ENCODE measurements at places on chromosomes 12 and 14.

GRCh38 chr12:51270951-51271518, 820 bp upstream of the SMAGP start:
- DNase-seq: peak; percentile 79

DNA sequence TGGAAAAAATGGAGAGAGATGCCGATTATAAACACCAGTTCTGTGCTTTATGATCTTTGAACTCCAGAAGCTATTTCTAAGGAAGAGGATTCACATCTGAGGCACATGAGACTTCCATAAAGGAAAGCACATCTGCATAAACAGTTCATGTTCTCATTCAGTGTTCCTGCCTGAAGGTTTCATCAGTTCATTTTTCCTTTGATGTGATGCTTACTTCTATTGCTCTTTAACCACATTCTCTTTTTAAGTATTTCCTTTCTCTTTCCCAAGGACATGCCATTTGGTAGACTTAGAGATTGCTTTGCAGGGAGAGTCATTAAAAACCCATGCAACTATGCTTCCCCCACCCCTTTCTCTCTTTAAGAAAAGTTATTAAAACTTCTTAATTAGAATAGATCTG, 387.0 kb upstream of the FLRT2 start:
- no peak for DNase-seq

DNA sequence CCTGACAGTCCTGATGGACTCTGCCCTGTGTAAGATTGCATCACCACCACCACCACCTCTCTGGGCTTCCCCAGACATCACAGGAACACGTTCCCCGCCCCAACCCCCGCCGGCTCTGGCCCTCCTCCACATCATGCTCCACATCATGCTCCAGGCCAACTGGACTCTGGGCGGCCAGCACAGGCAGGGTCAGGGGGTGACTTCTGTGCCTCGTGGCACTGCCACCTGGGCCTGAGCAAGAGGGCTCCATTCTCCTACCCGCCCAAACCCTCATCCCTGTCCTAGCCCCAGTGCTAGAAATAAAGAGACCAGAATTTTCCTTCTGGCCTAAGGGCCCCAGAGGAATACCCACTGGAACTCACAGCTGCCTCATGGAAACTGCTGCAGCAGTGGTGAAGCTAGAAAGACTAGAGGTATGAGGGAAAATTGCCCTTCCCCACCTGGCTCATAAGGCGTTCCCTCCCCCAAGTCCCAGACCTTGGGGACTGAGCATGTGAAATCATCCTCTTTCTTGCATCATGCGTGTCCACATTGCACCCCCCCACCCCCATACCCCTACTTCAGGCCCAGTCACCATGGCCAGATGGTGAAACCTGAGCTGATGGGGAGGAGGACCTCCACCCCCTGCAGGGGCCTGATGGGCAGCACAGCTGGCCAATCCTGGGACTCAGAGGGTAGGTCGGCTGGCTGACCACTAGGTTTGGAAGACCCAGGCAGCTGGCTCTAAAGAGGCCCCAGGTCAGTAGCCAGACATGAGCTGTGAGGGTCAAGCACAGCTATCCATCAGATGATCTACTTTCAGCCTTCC, at the start of gene INHBE:
Gene INHBE (plus strand): TSS at position 742 of the 808 bp plus-strand sequence. CDS start 230 bp downstream, outside the sequence.
- peak; percentile 40 for DNase-seq

DNA sequence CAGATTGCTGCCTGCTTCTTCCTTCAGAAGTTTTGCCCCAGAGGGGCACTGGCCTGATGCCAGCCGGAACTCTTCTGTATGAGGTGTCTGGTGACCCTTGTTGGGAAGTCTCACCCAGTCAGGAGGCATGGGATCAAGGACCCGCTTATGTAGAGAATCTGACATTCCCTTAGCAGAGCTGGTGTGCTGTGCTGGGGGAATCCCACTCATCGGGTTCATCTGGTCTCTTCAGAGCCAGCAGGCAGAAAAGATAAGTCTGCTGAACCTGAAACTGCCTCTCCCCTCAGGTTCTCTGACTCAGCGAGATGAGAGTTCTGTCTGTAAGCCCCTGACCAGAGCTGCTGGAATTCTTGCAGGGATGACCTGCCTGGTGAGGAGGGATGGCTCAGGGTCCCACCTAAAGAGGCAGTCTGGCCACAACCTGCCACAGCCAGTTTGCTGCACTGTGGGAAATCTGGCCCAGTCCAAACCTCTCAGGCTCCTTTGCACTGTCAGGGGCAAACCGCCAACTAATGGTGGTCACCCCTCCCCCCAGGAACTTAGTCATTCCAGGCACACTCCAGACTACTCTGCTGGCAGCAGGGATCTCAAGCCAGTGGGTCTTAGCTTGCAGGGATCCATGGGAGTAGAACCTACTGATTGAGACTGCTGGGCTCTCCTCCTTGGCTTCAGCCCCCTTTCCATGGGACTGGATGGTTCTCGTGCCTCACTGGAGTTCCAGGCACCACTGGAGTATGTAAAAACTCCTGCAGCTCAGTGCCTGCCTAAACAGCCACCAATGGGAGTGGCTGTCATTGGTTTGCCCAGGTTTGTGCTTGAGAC, 4.1 kb downstream of the CLEC2D start:
- DNase-seq: peak; percentile 87

- DNase-seq: peak; percentile 60
These were observed 194.0 kb downstream of the ZFP36L1 start for GRCh38 chr14:68598621-68599447.

GRCh38 chr12:118213452-118213851, 77.5 kb downstream of the PEBP1 start:
- DNase-seq: no peak

- no peak for DNase-seq
These were observed 2.7 kb downstream of the KHNYN start for GRCh38 chr14:24432259-24433131.

- DNase-seq: no peak
These were observed 15.3 kb downstream of the COL2A1 start for GRCh38 chr12:47989023-47989417.

- DNase-seq: no peak
These were observed 165.0 kb downstream of the SRGAP1 start for GRCh38 chr12:64009321-64010068.
